Urothelium cell line (cell line): ENCODE measurements at places on chromosomes 4 and X.

GRCh38 chr4:6435010-6435409 is 37.4 kb downstream of the PPP2R2C start:
- DNase-seq = no peak

DNA sequence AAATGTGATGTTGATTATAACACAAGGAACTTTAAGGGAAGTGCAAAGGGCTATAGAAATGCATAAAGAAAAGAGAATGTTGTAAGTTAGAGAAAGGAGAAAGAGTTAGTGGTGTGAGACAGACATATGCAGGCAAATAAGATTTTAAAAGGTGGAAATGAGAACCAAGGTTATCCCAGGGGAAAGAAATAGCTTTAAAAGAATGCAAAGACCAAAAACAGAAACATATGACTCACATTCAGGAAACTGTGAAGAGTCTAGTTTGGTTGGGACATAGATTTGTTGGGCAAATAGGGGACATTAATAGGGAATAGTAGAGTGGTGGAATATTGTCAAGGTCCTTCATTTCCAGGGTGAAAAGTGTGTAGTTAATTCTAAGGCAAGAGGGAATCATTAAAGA is 52.4 kb downstream of the MAPK10 start:
- no peak for DNase-seq

DNA sequence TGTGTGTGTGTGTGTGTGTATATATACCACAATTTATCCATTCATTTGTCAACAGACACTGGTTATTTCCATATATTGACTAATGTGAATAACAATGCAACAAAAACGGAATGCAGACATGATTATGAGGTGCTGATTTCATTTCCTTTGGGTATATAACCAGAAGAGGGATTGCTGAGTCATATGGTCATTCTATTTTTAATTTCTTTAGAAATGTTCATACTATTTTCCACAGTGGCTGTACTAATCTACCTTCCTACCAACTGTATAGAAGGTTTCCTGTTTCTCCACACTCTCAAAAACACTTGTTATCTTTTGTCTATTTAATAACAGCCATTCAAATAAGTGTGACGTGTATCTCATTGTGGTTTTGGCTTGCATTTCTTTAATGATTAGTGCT is 269.9 kb downstream of the OPHN1 start:
- DNase-seq = no peak

DNA sequence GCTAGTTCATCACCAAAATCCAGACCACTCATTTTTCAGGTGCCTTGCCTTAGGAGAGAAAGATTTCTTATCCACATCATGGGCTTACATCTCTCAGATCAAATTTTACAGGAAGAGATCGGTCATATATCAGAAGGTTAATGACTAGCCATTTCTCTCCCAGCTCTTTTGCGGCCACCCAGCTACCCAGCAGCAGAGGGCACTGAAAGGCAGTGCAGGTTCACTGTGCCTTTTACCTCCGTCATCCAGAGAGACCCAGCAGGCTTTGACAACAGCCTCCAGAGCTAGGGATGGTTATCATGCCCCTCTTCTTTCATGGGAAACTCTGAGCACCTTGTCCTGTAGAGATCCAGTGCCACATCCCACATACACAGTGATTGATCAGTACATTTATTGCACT is 384.8 kb downstream of the AFF2 start:
- no peak for DNase-seq

DNA sequence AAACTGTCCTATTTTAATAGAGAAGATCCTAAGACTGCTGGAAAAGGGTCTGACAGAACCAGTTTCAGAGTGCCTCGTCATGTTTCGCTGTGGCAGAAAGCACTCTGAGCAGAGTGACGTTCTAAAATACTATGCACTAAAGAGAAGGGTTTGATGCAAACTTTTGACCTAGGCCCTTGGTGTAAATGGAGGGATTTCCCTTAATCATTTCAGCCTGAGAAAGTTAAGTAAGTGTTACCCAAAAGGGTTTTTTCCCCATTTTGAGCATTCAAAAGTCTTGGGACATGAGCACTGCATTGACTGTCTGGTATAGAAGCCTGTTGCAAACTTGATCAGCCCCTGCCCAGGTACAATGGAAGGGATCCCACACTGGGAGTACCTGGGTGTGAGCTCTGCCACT is 157.5 kb upstream of the ATOH1 start:
- no peak for DNase-seq

GRCh38 chr4:158042591-158043030 is 130.2 kb downstream of the GASK1B start:
- no peak for DNase-seq

- no peak for DNase-seq
Observed at GRCh38 chr4:74335341-74336021, 27.2 kb downstream of the EPGN start.

DNA sequence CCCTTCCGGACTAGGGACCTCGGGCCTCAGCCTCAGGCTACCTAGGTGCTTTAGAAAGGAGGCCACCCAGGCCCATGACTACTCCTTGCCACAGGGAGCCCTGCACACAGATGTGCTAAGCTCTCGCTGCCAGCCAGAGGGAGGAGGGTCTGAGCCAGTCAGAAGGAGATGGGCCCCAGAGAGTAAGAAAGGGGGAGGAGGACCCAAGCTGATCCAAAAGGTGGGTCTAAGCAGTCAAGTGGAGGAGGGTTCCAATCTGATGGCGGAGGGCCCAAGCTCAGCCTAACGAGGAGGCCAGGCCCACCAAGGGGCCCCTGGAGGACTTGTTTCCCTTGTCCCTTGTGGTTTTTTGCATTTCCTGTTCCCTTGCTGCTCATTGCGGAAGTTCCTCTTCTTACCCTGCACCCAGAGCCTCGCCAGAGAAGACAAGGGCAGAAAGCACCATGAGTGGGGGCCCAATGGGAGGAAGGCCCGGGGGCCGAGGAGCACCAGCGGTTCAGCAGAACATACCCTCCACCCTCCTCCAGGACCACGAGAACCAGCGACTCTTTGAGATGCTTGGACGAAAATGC is at the start of gene WAS:
WAS (plus strand) TSS at position 389 of the 572 bp plus-strand sequence; CDS start at position 444, 55 bp downstream.
- no peak for DNase-seq

DNA sequence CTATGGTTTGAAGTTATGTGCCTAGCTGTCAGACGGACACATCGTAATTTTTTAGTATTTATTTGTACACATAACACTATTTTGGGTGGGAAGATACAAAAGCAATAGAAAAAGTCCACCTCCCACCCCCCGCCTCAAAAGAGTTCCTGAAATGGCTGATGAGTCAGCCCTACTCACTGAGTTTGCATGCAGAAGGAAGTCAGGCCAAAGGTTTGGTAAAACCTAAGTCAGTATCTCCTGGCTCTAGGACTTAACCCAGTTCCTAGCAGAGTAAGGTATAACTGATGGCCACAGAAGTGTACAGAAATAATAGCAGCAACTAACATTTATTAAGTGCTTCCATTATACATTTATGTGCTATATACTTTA is 2.9 kb upstream of the KLHL2 start:
- no peak for DNase-seq

DNA sequence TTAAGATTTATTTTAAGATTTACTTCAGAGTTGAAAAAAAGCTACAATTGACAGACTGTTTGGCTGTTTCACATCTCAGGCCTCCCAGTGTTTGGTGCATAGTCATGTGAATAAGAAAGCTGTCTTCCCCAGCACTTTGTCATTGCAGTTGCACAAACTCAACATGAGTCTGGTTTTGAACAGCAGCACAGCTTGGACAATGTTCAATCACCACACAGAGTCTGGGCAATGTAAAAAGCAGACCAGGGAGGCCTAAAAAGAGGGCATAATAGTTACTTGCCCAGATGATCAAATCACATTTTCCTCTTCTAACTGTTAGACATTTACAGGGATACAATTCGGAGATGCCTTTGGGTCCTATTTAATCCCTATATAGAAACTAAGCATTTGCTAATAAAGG is 1055.0 kb downstream of the RPA4 start:
- DNase-seq = no peak

DNA sequence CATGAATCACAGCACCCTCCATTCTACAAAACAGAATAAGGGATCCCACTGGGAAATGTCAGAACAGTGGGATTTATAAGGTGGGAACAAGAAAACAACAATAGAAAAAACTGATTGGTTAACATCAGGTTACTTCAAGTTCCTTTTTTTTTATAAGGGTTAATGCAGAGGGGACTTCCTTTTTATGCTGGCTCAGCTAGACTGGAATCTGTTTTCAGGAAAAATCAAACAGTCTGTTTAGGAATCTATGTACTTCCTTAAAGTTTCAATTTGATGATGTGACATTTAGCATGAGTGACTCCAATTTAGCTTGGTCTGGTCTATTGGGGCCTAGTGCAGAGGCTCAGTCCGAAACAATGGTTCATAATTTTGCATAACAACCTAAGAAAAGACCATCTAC is 192.9 kb downstream of the ADGRA3 start:
- DNase-seq = no peak
